Activated CD8-positive, alpha-beta memory T cell treated with anti-CD3 and anti-CD28 coated beads for 48 hours (primary cell): ENCODE measurements at places on chromosomes 1 and 21.

DNA sequence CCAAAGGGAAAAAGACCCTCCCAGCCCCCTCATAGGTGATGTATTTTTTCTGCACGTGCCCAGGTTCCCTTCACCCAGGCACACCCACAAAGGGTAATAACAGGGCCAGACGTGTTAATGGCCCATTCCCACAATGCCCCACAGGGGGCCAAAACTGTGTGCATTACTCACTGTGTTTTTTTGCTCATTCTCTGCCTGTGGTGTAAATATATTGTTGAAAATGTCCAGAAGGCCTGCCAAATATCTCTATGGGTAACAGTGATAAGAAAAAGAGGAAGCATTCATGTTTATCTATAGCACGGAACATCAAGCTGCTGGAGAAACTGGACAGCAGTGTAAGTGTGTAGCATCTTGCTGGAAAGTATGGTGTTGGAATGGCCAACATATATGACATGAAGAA is 21.9 kb downstream of the RHEX start:
- no peak for DNase-seq

- no peak for DNase-seq
Measured at GRCh38 chr1:221187174-221187573, 307.9 kb downstream of the HLX start.

GRCh38 chr1:115642168-115643072 is 650 bp downstream of the VANGL1 start:
- peak; percentile 18 for DNase-seq

DNA sequence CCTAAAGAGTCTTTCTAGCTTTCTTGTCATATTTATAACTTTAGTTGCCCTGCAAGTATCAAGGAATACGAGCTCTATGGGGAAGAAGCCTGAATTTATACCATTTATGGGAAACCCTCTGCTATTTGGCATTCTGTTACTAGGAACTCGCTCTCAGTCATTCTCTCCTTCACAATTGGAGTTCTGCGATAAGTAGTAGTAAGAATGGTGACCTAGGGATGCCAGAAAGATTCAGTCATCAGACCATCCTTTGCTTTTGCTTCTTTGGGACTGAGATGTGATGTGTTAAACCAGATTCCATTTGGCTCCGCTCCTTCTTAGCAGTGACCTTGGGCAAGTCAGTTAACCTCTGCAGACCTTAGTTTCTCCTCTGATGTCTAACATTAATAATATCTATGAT is 256.5 kb downstream of the FGGY start:
- DNase-seq: no peak

GRCh38 chr1:31795801-31796621 is 19.8 kb downstream of the SPOCD1 start:
- DNase-seq: no peak

DNA sequence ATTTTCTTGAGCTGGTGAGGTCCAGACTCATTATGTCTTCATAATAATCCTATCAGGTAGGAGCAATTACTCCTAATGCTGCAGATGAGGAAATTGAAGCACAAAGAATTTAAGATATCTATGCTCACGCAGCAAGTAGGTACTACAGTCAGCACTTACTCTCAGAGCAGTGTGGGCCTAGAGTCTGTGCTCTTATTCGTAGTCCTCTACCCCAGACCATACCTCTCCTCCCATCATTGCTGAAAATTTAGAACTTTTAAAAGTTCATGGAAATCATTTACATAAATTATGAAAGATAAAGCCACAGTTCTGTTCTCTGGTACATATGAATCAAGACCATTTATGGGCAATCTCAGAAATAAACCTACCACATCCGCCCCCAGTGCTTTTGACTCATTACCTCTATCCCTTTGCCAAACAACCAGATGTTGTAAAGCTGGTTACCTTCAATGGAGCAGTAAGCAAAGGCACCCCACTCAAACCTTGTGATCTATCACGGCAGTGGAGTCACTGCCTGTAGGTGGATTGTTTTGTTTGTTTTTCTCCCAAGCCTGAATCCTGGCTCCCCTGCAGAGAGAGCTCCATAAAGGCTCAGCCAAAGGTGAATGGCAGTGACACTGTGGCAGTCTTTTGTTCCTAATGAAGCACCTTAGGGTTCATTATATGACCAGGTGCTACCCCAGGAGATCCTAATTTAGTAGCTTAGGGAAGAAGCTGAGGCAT is 20.9 kb upstream of the MAN1A2 start:
- DNase-seq: no peak

GRCh38 chr1:94903280-94904009 is 23.5 kb downstream of the CNN3 start:
- DNase-seq: no peak

DNA sequence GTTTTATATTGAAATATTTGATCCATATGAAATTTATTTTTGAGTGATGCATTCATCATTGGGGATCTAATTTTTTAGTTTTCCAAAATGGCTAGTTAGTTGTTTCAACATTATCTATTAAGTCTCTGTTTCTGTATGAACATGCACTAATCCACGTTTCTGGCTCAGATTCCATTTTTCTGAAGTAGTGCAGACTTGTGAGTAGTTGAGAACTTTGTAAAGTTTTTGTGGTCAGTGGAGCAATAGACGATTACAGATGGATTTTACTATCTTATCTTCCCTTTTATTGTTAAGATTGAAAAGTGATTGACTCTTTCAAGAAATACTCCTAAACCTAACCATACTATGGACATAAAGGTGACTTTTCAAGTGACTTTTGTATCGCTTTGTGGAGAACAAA is 16.7 kb downstream of the SOAT1 start:
- no peak for DNase-seq

DNA sequence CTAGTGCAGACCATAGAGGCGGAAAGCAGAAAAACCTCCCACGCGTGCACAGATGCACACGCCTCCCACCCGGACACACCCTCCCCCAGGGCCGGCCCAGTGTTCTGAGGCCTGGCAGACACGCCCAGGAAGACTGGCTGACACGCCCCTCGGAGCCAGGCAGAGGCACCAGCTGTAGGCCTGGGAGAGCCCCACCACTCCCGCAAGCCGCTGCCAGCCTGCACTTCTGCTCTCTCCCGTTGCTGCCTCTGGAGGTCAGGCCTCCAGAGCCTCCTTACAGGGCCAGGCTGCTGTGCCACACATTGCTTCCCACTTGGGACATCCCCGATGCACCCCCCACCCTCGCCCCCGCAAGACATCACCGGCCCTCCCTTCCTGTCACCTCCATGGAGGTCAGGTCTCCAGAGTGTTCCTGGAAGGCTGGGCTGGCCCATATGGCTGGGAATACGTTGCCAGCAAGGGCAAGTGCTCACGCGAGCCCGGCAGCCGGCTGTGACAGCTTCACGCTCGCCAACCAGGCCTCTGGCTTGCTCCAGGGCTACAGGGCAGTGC is 40.4 kb downstream of the CASZ1 start:
- DNase-seq: no peak

DNA sequence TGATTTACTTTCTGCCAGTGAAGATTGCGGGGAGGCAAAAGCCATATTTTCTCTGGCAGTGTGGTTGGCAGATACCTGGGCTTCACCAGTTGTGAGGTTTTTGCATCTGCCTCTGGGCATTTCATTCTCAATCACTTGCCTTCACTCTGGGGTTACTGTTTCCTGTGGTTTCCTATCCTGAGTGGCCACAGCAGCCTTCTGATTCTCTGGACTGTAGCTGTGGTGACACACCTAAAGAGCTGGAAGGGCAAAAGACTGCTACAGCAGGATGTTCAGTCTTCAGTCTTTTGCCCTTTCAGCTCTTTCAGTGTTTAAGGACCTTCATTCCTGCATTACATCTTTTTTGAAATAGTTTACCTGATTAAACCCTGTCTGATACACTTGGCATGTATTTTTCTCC is 50.5 kb upstream of the GPR52 start:
- DNase-seq: no peak

DNA sequence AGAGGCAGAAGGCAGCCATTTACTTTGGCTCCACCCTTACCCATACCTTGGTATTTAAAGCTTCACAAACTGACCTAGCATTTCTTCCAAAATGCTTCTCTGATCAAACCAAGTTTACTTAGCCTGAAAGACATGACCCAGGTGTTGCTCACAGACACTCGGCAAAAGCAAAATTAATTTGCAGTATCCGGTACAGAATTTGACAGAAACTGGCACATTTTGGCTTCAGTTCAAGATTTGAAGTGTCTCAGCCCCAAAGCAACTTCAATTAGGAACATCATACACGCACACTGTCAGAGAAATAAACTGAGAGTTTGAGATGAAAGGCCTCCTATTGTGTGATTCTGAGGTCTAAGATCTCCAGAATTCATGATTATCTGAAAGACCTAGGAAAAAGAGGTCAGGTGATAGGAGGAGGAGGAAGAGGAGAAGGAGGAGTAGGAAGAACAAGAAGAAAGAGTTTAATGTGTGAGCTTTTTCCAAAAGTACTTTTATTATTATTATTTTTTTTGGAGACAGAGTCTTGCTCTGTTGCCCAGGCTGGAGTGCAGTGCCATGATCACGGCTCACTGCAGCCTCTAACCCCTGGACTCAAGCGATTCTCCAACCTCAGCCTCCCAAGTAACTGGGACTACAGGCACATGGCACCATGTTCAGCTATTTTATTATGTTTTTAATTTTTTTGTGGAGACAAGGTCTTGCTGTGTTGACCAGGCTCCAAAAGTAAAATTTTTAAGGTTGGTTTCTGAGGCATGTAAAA is 143.6 kb downstream of the SLC45A1 start:
- no peak for DNase-seq

DNA sequence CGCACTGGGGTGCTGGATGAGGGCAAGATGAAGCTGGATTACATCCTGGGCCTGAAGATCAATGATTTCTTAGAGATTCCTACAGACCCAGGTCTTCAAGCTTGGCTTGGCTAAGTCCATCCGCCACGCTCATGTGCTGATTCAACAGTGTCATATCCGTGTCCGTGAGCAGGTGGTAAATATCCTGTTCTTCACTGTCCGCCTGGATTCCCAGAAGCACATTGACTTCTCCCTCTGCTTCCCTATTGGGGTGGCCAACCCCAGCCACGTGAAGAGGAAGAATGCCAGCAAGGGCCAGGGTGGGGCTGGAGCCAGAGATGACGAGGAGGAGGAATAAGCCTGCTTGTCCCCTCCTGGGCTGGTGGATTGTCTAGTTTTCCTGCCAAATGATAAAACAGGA is 2.2 kb upstream of the CBR3 start:
- DNase-seq: no peak

GRCh38 chr1:43548285-43549271 is 17.9 kb downstream of the PTPRF start:
- no peak for DNase-seq

DNA sequence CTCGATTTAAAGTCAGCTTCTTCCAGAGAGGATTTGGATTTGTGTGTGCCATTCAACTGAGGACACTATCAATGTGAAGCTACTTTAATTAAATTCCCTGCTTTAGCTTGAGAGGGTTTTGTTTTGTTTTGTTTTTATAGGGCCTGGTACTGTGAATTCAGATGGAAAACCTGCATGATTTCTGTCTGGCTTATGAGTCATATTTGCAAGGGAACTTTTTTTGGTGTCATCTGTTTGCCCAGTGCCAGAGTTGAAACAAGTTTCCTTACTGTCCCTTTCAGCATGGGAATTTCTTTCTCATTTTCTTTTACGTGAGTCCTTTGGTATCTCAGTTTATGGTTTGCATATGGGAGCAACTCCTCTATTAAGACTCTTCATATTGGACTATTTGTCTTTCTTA is 194.6 kb downstream of the GREM2 start:
- DNase-seq: no peak

DNA sequence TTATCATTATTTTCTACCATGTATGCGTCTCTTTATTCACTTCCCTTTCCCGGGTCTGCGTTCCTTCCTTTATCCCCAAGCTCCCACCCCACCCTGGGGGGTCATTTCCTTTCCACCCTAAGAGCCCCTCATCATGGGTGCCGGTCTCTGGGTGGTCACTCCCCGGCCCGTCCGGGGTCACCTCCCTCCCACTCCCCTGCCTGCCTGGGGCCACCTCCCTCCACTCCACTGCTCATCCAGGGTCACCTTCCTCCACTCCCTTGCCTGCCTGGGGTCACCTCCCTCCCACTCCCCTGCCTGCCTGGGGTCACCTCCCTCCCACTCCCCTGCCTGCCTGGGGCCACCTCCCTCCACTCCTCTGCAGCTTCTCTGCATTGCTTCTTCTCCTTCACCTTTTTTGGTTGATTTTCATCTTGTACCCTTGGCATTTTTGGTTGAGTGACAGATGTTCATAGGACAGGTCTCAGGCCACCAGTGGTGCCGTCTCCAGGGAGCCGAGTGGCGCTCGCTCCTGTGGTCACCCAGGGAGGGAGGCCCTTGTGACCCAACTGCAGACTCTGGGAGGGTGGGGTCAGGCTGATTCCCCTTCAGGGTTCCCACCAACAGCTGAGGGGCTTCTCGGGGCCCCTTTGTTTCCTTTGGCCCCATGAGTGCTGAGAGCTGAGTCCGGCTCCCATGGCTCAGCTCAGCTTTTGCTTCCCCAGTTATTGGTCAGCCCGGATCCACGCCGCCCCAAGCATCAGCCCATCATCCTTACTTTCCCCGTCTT is 48.6 kb upstream of the PCBP3 start:
- DNase-seq: no peak

DNA sequence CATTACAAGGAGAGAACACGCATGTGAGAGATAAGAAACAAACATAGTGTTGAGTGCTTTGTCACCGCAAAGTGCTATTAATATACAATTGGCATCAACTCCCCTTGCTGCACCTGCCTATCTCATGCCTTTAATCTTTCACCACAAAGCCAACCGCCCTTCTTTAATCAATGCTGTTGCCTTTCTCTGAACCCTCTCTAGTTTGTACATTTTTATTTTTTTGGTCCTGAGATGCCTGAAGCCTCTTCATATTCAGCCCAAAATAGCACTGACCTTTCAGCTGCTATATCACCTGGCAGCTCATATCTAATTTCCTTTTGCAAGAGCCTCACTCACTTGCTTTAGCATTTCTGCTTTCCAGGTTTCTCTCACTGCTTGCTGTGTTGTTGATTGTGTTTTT is 504.7 kb downstream of the NUF2 start:
- no peak for DNase-seq

- no peak for DNase-seq
Measured at GRCh38 chr1:186304982-186305949, 69.8 kb downstream of the TPR start.

DNA sequence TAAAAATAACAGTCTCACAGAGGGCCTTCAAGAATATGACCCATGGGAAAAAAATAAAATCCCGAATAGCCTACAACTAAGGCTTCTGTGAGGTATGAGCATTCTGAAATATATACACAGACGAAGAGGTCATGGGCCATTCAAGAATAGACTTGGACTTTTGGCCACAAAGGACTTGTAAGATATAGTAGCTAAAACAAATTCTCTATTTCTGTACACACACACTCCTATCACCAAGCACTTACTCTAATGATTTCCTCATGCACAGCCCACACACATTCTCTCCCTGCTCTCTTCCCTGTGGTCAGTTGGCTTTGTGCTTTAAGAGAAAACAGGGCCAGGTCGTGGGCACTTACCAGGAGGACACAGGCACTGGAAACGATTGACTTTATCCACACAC is 69.7 kb upstream of the ADAM30 start:
- DNase-seq: no peak

DNA sequence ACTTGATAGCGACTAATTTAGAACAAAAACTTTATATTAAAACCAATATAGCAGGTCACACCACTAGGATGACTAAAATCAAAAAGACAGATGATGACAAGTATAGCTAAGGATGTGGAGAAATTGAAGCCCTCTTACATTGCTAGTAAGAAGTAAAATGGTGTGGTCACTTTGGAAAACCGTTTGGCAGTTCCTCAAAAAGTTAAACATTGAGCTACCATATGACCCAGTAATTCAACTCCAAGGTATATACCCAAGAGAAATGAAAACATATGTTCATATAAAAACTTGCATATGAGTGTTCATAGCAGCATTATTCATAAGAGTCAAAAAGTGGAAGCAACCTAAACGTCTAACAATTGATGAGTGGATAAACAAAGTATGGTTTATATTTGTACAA is 13.0 kb upstream of the SERINC2 start:
- DNase-seq: no peak
